Mesothelial cell of epicardium (in vitro differentiated cells): ENCODE measurements at places on chromosomes 16 and 17.
A peak's percentile ranks its signal among the peaks of the same experiment; 100 is the strongest.

DNA sequence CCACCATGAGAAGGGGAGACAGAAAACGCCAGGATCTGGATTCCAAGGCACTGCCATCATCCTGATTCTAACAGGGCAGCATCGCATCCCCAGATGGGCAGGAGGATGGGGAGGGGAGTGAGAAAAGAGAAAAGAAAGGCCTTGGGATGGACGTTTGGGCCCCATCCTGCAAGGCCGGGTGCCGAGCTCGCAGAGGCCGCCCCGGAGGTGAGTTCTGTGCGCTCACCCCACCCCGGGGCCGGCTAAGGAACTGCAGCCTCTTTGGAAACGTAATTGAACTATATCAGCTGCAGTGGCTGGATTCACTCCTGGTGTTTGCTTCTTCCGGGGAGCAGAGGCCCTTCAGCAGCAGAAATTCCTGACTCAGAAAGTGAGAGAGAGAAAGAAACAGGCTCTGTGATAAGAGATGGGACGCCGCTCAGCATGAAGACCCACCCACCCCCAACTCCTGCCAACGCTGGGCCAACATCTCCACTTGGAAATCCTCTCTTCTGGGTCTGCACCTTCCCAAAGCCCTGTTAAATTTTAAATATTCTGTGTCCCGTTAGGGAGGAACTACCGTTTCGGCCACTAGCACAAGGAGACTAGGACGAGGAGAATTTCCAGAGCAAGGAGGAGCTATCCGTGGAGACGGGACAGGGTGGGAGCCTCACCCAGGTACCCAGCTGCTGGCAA, 8.5 kb upstream of the SSTR2 start:
- no peaks in the 10 kb centered on the region for H3K36me3 ChIP-seq
- H3K27ac ChIP-seq: no peak overlapping the region
- H3K4me1 ChIP-seq: peaks cover 25% of the 10 kb centered on the region
- peak; percentile 79 for DNase-seq
- no peak overlapping the region for H3K4me3 ChIP-seq

DNA sequence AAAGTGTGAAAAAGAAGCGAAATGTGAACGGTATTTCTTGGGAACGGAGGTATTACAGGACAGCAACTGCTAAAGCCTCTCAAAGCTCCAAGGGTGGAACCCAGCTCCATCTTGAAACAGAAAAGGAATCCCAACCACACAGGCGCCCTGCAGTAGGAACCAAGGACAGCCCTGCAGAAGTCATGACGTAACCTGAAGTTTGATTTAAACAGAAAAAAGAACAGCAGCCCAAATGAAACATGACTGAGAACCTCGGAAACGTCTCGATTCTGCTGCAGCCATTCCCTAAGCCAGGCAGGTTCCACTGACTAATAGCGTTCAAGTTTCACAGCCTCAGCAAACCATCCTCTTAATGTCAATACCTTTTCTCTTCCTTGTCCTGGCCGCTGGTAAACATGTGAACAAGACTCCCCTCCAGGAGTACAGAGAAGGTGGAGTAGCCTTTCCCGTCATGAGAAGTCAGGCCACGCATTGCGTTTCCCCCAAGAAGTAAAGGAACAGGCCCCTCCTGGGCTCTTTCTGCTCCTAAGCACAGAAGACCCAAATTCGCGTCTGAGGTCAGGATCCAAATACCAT, 20.1 kb downstream of the SIAH1 start:
- H3K36me3 ChIP-seq: peaks cover 1% of the 10 kb centered on the region
- DNase-seq: no peak
- H3K27ac ChIP-seq: peak overlapping the region; percentile 93
- H3K27me3 ChIP-seq: no peaks in the 10 kb centered on the region
- H3K4me3 ChIP-seq: peak overlapping the region; percentile 72

- peak overlapping the region; percentile 69 for H3K27ac ChIP-seq
- H3K4me1 ChIP-seq: peaks cover 27% of the 10 kb centered on the region
- H3K27me3 ChIP-seq: no peaks in the 10 kb centered on the region
- H3K36me3 ChIP-seq: no peaks in the 10 kb centered on the region
- no peak overlapping the region for H3K4me3 ChIP-seq
These were observed 680.3 kb upstream of the SOX9 start for GRCh38 chr17:71440513-71440912.

DNA sequence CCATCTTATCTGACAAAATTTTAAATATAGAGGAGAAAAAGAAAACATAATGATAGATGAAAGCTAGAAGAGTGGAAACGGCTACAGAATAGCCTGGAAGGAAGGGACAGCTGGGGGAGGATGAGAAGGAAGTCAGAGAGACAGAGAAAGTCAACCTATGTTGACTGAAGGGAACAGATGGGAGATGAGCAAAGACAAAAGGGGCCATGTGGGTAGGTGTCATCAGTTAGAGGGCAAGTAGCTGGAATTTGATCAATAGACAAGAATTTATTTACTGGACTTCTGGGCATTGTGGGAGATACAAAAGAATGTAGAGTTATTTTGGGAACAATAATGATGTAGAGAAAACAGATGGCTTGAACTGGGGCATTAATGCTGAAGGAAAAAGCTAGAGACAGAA, 194.4 kb downstream of the ANKFN1 start:
- peaks cover 7% of the 10 kb centered on the region for H3K27me3 ChIP-seq
- no peaks in the 10 kb centered on the region for H3K36me3 ChIP-seq
- no peak overlapping the region for H3K4me3 ChIP-seq
- DNase-seq: no peak
- H3K4me1 ChIP-seq: no peaks in the 10 kb centered on the region

- H3K36me3 ChIP-seq: no peaks in the 10 kb centered on the region
- DNase-seq: no peak
- H3K27me3 ChIP-seq: peaks cover 26% of the 10 kb centered on the region
- peak overlapping the region; percentile 61 for H3K27ac ChIP-seq
- H3K4me1 ChIP-seq: peaks cover 38% of the 10 kb centered on the region
These were observed 41.6 kb upstream of the TAC4 start for GRCh38 chr17:49889500-49889899.

DNA sequence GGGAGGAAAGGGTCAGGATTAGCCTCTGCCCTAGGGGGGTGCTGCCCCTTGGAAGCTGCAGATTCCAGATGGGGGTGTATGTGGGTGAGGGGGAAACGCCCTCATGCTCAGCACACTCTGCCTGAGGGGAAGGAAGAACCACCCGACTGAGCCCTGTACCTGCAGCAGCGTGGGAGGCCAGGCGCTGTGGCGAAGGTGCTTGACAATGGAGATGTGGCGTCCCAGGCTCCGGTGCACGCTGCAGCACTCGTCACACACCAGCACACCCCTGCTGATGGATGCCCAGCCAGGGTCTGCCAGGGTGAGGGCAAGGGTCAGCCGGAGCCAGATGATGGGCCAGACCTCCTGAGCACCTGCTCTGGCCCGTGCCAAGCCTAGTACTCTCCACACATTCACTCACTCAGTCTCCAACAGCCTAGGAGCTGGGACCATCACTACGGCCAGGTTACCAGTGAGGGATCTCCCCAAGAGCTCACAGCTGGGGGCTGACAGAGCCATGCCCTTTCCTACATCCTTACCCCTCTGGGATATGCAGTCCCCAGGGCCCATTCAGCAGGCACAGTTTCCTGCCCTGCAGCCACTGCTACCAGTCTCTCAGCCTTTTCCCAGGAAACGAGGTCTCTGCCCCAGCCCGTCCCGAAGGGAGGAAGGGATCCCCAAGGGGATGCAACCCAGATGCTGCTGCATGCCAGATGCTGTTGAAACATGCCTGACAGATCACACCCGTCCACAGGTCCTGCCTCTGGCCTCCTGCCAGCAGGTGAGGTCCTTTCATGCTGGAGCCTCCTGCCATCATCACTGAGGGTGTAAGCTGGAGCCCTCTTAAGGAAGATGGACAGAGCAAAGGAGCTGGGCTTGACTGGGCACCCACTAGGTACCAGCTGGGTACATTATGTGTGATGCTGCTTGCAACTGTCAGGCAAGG, 5.9 kb downstream of the GIT1 start:
- H3K27me3 ChIP-seq: no peaks in the 10 kb centered on the region
- peaks cover 15% of the 10 kb centered on the region for H3K36me3 ChIP-seq
- no peak overlapping the region for H3K4me3 ChIP-seq
- DNase-seq: no peak
- no peak overlapping the region for H3K27ac ChIP-seq

GRCh38 chr17:45098869-45099616, 33.3 kb downstream of the PLCD3 start:
- no peaks in the 10 kb centered on the region for H3K27me3 ChIP-seq
- peaks cover 32% of the 10 kb centered on the region for H3K4me1 ChIP-seq
- peak; percentile 72 for DNase-seq

GRCh38 chr17:72838581-72838980, 253.9 kb downstream of the SLC39A11 start:
- peaks cover 8% of the 10 kb centered on the region for H3K36me3 ChIP-seq
- H3K27me3 ChIP-seq: no peaks in the 10 kb centered on the region
- H3K4me3 ChIP-seq: no peak overlapping the region
- no peak overlapping the region for H3K27ac ChIP-seq
- DNase-seq: no peak
- H3K4me1 ChIP-seq: no peaks in the 10 kb centered on the region
